ENCODE measurements at places on chromosomes 6 and 20.

DNA sequence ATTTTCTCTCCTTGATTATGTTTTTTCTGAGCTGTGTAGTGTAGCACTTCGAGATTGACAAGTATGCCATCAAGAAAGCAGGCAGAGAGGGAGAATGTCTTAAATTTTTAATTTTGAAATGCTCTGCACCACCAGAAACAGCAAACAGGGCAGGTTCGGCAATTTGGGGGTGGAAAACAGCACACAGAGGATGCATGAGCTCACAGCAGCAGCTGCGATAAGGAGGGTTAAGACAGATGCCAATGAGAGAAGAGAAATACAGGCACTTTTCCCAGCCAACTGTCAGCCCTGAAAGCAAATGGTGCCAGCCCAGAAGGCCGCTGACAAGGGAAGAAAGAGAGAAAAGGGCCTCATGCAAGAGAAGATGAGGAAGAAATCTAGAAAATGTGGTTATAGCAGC lies 15.1 kb upstream of the SNRPB2 start:
- no peak for DNase-seq

GRCh38 chr6:92297101-92297500 lies 1122.3 kb downstream of the EPHA7 start:
- DNase-seq: no peak

DNA sequence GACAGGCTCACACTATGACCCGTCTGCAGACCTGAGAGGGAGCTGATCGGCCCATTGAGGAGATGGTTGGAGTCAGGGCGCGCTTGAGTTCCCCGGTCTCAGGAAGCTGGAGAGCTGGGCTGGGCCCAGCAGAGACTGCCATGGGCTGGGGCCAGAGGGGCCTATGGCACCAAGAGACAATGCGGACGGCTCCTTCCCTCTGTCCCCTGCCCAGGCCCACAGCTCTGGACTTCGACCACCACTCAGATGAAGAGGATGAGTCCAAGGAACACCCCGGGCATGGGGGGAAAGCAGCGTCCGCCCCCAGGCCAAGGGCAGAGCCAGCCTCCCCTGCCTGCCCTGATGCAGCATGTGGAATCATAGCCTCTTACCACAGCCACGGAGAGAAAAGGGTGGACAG lies 40.2 kb upstream of the PHACTR3 start:
- DNase-seq: no peak

DNA sequence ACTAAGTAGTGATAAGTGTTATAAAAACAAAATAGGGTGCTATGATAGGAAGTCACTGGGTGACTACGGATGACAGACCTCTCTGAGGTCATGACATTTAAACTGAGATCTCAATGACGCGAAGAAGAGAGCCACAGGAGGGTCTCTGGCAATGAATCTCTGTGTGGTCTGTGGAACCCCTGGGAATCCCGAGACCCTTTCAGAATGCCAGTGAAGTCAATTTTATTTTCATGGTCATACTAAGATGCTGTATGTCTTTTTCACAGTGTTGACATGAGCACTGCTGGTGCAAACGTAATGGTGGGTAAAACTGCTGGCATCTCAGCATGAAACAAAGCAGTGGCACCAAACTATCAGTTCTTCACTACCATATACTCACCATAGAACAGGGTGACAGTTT lies 155.0 kb downstream of the GJA10 start:
- DNase-seq: no peak

DNA sequence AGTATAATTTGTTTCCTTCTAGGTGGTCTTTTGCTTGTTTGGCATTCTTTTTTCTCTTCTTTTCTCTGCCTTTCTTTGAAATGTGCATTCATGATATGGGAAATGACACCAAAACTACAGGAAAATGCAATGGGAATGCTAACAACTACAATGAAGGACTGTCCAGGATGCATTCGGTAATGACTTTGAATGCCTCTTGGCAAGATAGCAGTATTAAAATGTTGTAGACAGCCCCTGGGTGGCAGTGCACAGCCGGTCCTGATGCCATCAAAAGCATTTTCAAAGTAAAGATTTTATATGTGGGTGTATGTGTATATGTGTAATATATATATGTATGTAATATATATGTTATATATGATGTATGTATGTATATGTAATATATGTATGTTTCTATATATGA lies 218.8 kb upstream of the MMS22L start:
- DNase-seq: no peak

GRCh38 chr6:122803171-122803661 lies 14.2 kb downstream of the SMPDL3A start:
- no peak for DNase-seq

DNA sequence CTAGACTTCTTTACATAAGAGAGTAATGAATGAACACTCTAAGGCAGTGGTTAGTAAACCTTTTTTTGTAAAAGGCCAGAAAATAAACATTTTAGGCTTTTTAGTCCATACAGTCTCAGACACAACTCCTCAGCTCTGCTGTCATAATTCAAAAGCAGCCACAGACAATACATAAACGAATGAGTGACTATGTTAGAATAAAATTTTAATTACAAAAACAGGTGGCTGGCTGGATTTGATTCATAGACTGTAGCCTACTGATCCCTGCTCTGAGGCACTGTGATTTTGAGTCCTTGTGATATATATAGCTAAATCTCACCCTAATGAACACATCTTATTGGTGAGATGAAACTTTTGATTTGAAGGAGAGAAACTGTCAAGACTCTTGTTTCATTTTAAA lies 155.1 kb downstream of the AIG1 start:
- no peak for DNase-seq

GRCh38 chr6:151412909-151413308 lies 21.6 kb upstream of the ZBTB2 start:
- DNase-seq: no peak

GRCh38 chr6:132464538-132465256 lies 48.2 kb downstream of the STX7 start:
- DNase-seq: no peak

DNA sequence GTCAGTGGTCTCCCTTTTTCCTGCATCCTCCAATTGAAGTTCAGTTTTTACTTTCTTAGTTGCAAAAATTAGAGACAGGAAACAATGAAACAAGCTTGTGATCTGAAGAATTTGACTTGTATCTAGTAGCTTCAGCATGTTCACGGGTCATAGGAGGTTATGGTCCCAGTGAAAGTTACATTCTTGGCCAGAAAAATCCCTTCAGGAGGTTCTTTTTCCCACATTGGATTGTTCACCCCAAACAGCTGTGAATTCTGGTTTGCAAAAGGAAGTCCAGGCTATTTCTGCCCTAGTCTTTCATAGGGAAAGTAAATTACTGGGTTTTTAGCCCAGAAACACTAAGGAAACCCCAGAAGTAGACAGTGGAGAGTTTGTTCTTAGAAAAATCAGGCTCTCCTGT lies 8.1 kb downstream of the ANKS1A start:
- no peak for DNase-seq

DNA sequence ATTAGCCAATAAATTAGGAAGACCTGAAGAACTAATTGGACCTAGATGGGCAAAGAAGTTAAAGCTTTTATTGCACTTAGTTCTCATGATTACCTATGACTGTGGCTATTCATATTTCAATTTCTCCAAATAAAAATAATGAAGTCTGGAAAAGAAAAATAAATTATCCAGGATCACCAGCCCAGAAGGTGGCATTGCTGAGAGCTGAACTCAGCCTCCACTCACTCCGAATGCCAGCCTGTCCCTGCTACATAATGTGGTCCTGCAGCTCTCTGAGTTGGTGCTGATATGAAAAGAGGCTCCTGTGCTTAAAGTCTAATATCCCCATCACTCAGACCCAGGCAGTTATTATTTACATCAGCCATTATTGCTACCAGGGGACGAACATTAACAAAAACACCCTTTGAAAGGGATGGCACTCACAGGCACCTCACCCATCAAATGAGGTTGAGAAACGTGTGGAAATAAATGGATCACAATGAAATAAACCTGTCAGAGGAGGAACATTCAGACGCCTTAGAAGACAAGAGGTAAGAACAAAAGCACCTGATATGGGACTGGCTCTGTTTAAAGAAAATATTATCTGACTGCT lies 649.7 kb upstream of the CHD6 start:
- DNase-seq: no peak

All from SK-N-DZ (cell line).